Stimulated activated CD8-positive, alpha-beta memory T cell treated with anti-CD3 and anti-CD28 coated beads, Interleukin-2, amount 100 ng/mL, for 1 hour (primary cell): ENCODE measurements at places on chromosomes 7 and 10.
A peak's percentile ranks its signal among the peaks of the same experiment; 100 is the strongest.

GRCh38 chr7:2497500-2498336, 21.5 kb upstream of the GRIFIN start:
- DNase-seq = no peak

- no peak for DNase-seq
Measured at GRCh38 chr10:488081-488932, 201.2 kb downstream of the DIP2C start.

DNA sequence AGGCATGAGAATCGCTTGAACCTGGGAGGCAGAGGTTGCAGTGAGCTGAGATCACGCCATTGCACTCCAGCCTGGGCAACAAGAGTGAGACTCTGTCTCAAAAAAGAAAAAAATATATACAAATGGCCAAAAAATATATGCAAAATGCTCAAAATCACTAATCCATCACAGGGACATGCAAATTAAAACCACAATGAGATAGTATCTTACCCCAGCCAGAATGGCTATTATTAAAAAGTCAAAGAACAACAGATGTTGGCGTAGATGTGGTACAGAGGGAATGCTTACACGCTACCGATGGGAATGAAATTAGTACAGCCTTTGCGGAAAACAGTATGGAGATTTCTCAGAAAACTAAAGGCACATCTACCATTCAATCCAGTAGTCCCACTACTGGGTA, 17.4 kb downstream of the SNX8 start:
- no peak for DNase-seq

GRCh38 chr10:86603256-86603655, 51.1 kb upstream of the OPN4 start:
- no peak for DNase-seq

DNA sequence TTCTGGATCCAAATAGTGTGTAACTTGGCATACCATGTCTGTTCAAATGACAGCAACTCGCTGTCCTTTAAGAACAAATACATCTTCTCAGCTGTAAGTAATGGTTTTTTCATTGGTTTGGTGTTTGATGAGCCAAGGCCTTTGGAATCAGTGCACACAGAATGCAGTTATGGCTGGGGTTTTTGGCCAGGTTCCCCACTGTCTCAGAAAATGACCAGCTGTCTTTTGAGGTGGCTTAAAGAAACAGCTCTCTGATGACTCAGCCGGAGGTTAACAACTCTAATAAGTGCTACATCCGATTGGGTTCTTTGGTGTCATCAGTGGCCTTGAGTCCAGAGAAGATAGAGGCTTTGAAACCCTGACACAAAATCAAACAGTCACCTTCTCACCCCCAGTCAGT, 688.4 kb downstream of the REEP3 start:
- no peak for DNase-seq

GRCh38 chr7:106260136-106260561, 24.6 kb downstream of the NAMPT start:
- DNase-seq = no peak

GRCh38 chr7:32047075-32047474, 23.1 kb downstream of the PDE1C start:
- no peak for DNase-seq

GRCh38 chr7:25893436-25893835, 258.6 kb upstream of the NFE2L3 start:
- no peak for DNase-seq

GRCh38 chr10:35924759-35925158, 282.7 kb upstream of the FZD8 start:
- DNase-seq = no peak

DNA sequence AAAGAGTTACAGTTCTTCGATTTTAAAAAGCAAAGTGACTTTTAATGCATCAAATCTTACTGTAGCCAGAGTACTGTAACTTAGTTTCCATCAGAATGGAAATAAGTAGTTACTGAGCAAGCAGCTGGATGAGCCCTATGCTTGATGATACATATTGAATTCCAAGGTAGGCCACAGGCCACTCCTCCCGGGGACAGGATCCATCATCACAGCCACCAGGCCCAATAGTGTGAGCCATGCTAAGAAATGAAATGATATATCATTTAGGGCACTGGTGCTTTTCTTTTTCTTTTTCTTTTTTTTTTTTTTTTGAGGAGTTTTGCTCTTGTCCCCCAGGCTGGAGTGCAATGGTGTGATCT, 42.9 kb upstream of the TOMM7 start:
- DNase-seq = no peak

DNA sequence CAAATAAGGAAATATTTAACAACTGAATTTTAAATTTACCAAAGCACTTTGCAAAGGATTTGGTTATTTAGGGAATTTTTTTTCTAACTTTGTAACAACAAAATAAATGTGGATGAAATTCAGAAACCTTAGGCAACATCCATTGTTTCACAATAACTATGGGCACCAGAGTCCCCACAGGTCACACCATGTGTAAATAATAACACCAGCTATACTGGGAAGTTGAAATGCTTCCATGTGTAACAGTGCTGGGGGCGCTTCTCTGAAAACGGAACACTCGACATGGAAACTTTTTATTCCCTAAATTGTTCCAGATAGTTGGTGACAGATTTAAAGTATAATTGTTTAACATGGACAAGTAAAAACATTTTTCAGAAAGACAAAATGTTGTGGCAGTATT, 818.6 kb downstream of the TNS3 start:
- DNase-seq = no peak

DNA sequence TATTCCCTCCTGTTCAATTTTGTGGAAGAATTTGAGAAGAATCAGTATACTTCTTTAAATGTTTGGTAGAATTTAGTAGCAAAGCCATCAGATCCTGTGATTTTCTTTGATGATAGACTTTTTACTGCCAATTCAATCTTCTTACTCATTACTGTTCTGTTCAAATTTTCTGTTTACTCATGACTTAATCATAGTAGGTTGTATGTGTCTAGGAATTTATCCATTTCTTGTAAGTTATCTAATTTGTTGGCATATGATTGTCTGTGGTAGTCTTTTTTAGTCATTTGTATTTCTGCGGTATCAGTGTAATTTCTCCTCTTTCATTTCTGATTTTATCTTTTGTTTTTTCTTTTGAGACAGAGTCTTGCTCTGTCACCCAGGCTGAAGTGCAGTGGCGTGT, 87.4 kb downstream of the CCDC3 start:
- no peak for DNase-seq

GRCh38 chr7:157464971-157465886, 128.4 kb downstream of the DNAJB6 start:
- no peak for DNase-seq

DNA sequence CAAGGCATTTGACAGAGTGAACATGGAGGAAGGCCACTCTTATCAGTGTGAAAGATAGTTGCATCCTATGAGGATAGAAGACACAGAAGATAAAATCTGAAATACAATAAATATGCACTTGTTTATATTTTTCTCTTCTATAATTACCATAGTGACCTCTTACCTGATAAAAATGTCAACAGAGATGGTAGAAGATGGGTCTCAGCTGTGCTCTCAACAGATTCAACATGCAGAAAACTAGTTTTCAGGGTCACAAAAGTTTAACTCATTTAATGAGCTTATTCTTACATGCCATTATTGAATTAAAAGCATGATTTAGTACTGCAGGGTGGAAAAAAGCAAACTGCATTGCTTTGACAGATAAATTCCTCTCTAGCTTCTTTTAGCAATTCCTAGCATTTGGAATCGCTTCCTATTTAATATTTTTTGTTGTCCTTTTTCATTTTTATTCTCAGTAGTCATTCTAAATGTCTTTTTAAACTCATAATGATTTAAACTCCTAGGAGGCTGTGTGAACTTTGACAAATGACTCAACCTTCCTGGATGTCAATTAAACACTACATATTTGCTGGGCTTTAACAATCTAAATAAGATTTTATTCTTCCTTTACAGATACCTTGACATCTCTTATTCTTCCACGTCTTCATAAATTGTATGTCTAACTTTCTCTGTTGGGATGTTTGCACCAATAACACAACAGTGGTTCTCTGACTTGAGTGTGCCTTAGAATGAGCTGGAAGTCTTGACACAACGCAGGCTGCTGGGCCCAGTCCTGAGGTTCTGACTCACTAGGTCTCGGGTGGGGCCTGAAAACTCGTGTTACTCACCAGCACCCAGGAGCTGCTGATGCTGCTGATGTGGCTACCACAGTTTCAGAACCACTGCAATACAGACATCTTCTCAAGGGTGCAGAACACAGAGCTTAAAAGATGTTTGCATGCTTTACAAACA, 565.5 kb upstream of the IGFBP3 start:
- DNase-seq = no peak

GRCh38 chr10:112262546-112262945, 20.7 kb upstream of the TECTB start:
- no peak for DNase-seq

DNA sequence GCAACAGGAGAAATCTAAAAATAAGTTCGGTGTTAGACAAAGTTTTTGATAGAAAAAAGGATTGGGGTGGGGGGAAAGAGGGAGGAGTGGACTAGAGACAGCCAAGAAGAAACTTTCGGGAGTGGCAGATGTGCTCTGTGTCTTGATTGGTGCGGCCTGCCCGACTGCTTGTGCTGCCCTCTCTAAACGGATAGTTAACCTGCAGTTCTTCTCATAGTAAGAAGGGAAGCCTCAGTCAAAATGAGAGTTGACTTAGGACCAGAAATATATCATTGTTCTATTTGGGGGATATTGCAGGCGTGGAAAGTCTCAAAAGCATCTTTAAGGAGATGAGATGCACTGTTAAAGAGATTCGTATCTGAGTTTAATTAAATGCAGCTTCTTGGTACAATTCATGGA, 39.3 kb downstream of the UBE3C start:
- no peak for DNase-seq

DNA sequence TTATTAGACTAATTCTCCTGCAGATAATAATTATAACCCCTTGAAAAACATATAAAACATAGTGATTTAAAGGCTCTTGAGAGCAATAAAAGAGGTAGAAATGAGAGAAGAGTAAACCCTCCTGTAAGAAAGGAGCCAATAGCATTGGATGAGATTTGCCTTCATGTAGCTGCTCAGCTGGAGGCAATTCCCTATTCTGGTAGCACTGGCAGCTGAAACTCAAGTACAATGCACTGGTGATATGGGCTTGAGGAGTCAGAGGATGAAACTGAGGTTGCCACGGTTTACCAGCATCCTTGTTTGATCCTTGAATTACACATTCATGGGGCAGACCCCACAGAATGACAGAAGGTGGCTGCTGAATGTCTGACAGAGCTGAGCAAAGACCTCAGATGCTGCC, 76.4 kb downstream of the CTTNBP2 start:
- DNase-seq = no peak

- DNase-seq = no peak
Measured at GRCh38 chr7:30848121-30848855, 63.4 kb upstream of the AQP1 start.

GRCh38 chr7:4882169-4883032, 1.1 kb downstream of the RADIL start:
- DNase-seq = no peak

GRCh38 chr10:119441151-119441821, 101.2 kb downstream of the RGS10 start:
- DNase-seq = no peak

GRCh38 chr10:76036111-76036940, 604.9 kb downstream of the LRMDA start:
- DNase-seq = no peak

DNA sequence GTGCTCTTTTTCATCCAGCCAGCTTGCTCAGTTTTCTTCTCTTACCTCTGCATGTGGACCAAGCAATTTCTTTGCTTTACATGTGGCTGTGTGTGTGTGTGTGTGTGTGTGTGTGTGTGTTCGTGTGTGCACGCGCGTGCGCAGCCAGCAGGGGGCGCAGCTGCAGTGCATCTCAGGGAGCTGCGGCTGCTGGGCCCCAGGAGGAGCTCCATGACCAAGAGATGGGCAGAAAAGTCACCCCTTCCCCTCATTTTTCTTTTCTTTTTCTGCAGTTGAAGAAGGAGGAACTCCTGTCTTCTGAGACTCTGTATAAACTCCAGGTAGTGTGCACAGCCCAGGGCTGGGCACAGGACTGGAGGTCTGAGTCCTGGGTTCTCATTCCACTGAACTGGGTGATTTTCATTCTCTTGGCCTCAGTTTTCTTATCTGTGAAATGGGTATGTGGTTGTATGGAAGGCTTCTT, 41.8 kb downstream of the BLNK start:
- peak; percentile 38 for DNase-seq

DNA sequence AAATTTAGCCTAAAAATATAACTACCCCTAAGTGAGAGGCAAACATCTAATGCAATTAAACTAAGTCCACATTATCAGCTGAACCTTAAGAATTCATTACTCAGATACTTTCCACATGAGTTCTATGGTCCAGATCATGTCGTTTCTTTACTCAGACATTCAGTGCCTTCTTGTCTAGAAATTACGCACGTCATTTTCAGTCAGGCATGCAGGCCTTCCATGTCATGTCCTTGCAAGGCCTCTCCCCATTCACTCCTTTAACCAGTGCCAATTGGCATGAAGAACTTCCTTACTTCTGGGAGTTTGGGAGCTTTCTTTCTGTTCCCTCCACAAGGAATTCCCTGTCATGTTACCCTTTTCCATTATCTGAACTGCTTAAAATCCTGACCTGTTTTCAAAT, 118.8 kb downstream of the NRP1 start:
- no peak for DNase-seq

- DNase-seq = no peak
Measured at GRCh38 chr10:133135116-133135465, 24.9 kb upstream of the KNDC1 start.

- DNase-seq = no peak
Measured at GRCh38 chr10:6299234-6299633, 96.5 kb downstream of the PFKFB3 start.

- no peak for DNase-seq
Measured at GRCh38 chr7:100434297-100435144, 1.8 kb downstream of the PPP1R35 start.

DNA sequence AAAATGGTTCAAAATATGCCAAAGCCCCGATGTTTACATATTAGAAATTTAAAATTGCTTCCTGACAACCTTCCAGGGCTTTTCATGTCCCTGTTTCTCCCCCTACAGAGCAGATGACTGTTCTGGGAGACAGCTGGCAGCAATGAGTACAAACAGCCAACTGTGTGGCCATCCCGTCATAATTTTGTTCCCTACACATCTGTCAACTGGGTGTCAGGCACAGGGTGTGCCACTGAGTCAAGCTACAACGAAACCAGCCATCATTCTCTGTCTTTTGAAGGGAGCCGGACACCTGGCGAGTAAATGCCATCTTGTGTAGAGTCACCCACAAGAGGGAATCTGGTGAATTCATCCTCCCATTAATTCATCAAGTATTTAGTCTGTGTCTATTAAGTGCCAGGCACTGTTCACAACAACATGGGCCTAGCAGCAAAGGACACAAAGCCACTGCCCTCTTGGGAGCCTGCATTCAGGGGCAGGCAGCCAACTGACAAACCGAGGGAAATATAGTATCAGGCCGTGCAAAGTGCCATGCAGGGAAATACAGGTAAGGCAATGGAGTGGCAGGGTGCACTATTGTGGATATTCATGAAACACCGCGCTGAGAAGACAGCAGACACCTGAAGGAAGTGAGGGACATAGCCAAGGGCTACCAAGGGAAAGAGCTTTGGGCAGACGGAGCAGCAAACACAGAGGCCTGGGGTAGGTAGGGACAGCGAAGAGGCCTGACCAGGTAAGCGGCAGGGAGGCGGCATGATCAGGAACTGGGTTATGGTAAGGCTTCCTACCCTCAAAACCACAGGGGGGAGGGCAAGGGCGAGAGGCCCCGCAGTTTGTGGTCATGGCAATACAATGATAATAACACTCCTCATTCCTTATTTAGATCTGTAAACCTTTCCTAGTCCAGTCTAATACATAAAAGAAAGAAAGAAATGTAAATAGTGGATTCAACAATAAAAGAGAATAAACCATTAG, 213.6 kb downstream of the FAM107B start:
- DNase-seq = no peak
